Astrocyte (in vitro differentiated cells and primary cell): ENCODE measurements at places on chromosomes 7 and 10. TPM values are rescaled to one million over a fixed set of nuclear protein-coding genes. Genes with fewer than 3 reads are reported as not detected.

Gene FMC1
- total RNA-seq: 3.0 and 8.4 TPM in 2 replicates

Gene LRRN3
- 1.8 and 2.2 TPM in 2 replicates for total RNA-seq

Gene FAM25G
- total RNA-seq: not detected in 2 replicates

Gene GPR37
- total RNA-seq: 9.0 and 9.8 TPM in 2 replicates

Gene MMRN2
- total RNA-seq: 0.27 and 0.46 TPM in 2 replicates

Gene APBB1IP
- total RNA-seq: 0.23 TPM in 1 of 2 replicates, not detected in the other

Gene GCK
- 0.24 TPM in 1 of 2 replicates, not detected in the other for total RNA-seq

Gene ZNF25
- 4.8 and 5.3 TPM in 2 replicates for total RNA-seq

Gene MYL10
- total RNA-seq: 0.73 and 2.8 TPM in 2 replicates

Gene STAG3
- 0.34 and 0.36 TPM in 2 replicates for total RNA-seq

Gene HOXA11
- not detected in 2 replicates for total RNA-seq

Gene PAX4
- not detected in 2 replicates for total RNA-seq

Gene PPP1R3C
- total RNA-seq: 3.7 and 4.9 TPM in 2 replicates

GRCh38 chr7:68155676-68156075 is 1159.0 kb downstream of the TYW1 start:
- no peak for DNase-seq

GRCh38 chr10:49008505-49009198 is 69.0 kb upstream of the LRRC18 start:
- DNase-seq: no peak

GRCh38 chr10:119090026-119090795 is 9.6 kb upstream of the EIF3A start:
- DNase-seq: no peak

GRCh38 chr7:4709187-4709586 is 27.1 kb downstream of the FOXK1 start:
- DNase-seq: no peak

- DNase-seq: no peak
These were observed 91.6 kb downstream of the CXCL12 start for GRCh38 chr10:44293306-44293778.

DNA sequence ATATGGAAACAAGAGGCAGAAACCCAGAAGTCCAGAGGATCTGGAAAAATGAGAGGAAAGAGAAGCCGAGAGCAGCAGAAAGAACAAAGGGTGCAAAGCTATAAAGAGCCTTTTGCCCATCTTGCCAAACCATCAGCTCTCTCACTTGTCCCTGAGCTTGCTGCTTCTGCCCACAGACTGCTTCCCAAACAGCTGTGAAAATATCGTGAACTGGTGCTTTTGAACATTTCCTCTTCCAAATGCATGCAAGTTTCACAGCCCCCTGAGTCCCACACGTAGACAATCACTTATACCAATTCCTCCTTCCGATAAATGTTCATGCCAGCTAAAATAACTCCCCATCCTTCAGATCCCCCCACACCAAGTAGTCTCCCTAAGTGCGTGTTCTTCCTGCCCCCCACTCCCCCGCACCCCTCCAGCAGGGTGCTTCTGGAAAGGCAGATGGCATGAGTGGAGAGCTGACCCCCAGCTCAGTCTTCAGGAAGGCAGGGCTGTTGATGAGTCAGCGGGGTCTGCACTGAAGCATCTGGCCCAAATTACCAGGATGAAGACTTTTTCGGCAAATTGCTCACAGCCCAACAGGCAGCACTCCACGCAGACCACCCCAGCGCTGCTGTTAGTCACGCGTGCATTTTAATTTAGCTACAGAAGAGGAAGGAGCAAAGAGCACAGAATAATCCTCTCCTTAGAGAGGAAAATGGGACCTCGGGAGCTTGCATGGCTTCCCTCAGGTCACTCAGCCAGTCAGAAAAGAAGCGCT is 76.1 kb upstream of the KCNMA1 start:
- DNase-seq: peak; percentile 47

DNA sequence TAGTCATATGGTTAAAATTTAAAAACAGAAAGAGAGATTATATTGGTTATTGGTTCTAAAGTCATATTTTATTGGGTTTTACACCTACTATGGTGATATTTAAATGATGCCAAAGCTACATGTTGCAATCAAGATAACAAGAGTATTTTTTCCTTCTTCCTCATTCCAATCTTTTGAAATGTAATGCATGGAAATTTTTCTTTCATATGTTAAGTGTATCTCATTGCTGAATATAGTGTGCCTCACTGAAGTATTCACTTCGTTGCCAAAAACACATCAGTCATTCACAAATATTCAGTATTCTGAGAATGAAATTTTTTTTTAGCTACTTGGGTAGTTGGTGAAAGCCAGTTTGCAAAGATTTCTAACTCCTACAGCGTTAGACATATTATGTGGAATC is 19.5 kb downstream of the HDAC9 start:
- DNase-seq: peak; percentile 62

DNA sequence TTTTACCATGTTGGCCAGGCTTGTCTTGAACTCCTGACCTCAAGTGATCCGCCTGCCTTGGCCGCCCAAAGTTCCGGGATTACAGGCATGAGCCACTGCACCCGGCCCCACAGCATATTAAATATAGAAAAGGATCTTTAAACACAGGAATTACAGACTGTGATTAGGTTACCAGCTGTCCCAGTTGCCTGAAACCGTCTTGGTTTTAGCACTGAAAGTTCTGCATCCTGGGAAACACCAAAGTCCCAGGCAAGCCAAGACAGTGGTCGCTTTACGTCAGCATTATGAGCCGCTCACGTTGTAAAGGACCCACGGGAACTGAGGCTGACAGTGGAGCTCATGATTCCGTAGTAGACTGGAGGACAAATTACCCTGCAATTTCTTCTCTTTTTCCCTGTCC is 69.0 kb upstream of the FAM180A start:
- no peak for DNase-seq

GRCh38 chr7:146235195-146235594 is 118.6 kb downstream of the CNTNAP2 start:
- DNase-seq: no peak

DNA sequence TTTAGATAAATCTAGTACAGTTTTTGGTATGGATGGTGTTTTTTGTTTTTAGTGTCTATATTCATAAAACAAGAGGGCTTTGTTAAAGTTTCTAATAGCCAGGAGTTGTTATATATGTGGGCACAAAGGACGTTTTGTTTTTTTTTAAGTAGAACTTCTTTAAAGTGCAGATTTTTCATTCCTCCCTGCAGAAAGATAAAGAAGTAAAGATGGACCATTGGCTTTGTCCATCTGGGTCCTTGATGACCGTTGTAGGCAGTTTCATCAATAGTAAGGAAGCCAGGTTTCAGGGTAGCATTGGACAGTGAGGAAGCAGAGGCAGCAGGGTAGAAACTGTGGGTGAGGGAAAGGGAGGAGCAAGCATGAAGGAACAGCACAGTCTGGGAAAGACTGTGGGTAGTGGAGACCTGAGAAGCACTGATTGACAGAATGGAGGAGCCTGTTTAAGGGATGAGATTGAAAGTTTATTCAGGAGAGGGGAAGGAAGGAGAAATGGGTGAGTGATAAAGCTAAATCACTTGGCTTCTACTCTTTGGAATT is 5.3 kb downstream of the CALU start:
- DNase-seq: no peak

DNA sequence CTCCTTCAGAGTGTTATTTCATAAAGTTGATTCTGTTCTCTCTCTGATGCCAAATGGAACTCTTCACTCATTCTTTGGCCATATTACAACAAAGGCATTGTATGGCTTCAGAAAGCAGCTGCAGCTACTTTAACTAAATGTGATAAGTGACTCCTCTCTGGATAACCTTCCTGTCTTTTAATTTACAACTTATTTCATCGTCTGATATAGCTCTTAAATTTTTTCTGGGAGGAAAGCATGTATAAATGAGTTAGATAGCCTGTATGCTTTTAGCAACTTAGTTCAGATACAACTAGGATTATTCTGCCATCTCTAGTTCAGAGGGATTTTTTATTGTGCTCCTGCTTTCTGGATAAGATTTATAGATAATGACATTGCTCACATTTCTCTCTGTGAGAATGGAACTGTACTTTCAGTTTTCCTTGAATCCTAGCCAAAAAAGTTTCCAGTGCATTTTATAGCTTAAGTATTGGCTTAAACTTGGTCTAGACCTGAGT is 57.5 kb downstream of the KLHDC10 start:
- DNase-seq: peak; percentile 64

- DNase-seq: peak; percentile 48
These were observed 745.8 kb downstream of the SUGCT start for GRCh38 chr7:40880581-40880980.

GRCh38 chr10:9147475-9147874 is 1093.0 kb downstream of the GATA3 start:
- no peak for DNase-seq

DNA sequence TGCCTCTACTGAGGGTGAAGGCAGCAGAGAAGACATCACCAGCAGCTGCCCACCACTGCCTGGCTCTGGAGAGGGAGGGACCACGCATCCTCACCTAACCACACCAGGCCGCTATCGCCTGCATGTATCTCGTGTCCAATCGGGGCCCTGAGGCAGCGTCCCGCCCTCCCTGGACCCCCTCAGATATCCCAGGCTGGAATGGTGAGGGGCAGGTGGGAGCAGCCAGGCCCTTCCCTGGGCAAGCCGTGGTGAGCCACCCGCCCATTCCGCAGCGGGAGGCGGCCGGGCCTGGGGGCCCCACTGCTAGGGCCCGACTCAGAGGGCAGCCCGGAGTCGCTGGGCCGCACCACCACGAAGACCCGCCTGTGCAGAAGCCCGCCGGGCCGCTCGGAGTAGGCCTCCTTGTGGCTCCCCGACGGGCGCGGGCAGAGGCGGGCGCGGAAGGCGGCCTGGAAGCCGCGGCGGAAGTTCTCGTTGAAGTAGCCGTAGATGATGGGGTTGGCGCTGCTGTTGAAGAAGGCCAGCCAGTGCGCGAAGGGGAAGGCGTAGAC is 21.6 kb upstream of the PPA1 start:
- DNase-seq: no peak

DNA sequence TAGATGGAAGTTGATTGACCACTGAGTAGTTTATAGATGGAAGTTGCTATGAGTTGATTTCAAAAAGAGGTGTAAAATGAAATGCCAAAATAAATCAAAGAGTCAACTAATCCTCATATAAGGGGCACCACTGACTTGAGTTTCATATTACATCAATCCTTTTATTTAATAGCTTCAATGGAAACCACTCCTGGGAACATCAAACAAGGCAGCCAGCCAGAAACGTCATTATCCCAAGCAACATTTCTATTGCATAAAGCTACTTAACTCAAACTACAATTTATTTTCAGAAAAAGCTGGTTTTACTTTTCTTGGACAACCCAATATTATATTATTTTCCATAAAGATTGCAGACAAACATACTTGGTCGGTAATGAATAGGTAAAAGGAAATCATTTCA is 162.1 kb downstream of the TSPAN12 start:
- no peak for DNase-seq

- no peak for DNase-seq
These were observed 28.2 kb downstream of the KAT6B start for GRCh38 chr10:74854610-74855009.

DNA sequence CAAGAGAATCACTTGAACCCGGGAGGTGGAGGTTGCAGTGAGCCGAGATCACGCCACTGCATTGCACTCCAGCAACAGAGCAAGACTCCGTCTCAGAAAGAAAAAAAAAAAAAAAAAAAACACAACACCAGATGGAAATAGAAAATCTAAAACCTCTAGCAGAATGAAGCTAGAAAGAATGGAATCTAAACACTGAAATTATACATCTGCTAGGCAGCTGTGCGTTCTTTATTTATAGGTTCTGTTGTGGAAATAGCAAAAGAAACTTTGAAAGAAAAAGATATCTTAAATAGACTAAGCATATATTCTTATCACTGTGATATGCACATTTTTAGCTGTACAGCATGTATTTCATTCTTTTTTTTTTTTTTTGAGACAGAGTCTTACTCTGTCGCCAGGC is 17.1 kb downstream of the BMPR1A start:
- DNase-seq: no peak

- no peak for DNase-seq
These were observed 132.9 kb upstream of the ZMIZ1 start for GRCh38 chr10:78935697-78936407.

GRCh38 chr7:33446551-33446950 is 317.2 kb downstream of the BBS9 start:
- peak; percentile 57 for DNase-seq

DNA sequence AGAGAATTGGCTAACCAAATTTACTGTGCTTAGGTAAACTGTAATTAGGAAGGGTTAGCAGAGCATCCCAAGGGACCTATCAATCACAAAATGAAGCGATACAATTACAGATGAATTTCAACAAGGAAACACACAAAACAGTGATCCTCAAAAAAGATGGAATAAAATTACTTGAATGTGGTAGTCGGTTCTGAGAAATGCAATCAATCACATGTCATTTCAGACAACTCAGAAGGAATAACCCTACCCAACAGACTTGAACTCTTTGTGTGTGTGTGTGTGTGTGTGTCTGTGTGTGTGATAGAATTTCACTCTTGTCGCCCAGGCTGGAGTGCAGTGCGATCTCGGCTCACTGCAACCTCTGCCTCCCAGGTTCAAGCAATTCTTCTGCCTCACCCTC is 43.5 kb downstream of the ST8SIA6 start:
- no peak for DNase-seq

DNA sequence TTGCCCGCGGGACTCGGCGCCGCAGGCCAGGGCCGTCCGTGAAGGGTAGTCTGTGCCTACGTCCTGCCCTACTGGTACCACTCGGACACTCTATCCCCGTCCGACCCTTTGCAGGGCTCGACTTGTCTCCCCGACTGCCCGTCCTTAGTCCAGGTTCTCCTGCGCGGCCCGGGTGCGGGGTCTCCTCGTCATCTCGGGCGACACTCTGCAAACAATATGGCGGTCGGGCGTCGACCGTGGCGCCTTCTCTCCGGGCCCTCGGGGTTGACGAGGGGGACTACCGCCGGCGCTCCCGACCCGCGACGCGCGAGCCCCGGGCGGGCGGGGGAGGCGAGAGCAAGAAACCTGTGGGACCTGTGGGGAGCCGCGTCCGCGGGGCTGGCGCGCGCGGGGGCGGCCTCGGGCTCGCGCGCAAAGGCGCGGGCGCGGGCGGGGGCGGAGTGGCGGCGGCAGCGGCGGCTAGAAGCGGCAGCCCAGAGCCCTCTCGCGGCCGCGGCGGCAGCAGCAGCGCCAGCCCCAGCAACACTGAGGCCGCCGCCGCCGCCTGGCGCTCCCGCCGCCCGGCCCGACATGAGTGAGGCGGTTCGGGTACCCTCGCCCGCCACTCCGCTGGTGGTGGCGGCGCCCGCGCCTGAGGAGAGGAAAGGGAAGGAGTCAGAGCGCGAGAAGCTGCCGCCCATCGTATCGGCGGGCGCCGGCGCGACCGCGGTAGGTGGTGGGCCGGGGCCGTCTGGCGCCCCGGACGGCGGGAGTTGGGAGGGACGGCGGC is at the start of gene HECTD2:
HECTD2 (plus strand) TSS at position 476 of the 769 bp plus-strand sequence; CDS start at position 571, 95 bp downstream.
- peak; percentile 50 for DNase-seq
